ENCODE measurements at places on chromosomes 16 and 17.

GRCh38 chr16:88705076-88705684 is 1.0 kb downstream of the RNF166 start:
- no peak for DNase-seq

DNA sequence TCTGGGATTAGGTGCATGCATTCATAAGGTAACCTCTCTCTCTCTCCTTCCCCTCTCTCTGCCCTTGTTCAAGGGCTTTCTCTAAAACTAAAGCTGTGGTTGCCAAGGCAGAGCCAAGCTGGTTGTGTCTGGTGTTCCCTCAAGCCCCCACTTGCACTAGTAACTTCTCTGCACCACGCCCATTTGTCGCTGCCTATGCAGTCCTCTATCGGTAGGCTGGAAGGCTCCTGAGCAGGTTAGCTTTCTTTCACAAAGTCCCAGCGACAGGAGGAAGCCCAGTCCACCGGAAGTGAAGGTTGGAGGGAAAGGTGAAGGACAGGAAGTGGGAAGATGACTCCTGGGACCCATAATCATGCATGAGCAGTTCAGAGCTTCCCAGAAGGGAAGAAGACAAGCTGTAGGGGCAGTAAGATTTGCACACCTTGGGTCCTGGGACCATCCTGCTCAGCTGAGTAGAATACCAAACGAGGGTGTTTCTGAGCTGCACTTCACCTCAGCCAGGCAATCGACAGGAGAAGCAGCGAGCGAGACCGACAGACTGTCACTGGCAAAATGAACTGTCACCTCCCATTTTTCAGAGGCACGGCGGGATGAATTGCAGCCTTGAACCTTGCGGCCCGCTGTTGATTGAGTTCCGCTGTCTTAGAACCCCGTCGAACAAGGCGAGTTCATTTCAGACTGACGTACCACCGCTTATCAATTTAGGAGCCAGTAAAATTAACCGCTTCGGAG is 14.7 kb upstream of the SKAP1 start:
- no peak for DNase-seq

DNA sequence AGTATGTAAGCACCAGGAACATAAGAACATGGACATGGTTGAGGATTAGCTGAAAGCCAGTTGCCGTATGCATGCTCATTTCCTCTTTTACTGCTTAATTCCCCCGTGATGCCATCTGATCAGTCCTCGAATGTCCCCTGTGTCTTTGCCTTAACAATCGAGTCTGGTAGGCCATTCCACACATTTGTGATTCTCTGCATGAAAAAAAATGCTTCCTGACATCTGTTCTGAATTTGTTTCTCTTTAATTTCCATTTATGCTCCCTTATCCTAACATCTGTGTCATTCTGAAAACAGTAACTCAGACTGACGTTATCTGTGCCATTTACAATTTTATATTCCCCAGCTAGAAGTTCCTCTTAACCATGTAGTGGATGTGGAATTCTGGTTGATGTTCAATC is 158.2 kb upstream of the TOX3 start:
- DNase-seq = no peak

DNA sequence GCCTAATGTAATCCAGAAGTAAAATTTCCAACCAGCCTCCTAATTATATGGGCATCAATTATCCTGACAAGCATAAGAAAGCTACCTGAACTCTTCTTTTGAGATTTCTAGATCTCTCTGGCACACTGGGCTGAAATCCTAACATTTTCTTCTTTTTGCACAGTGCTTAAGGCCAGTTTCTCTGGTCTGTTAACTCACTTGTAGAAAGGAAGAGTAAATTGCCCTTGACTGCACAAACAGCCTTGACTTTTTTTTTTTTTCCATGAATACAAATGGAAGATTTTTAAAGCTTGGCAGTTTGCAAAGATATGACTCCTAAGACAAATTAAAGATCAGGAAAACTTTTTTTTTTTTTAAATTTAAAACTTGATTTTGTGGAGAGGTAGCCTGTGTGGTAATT is 291.2 kb upstream of the MON1B start:
- no peak for DNase-seq

DNA sequence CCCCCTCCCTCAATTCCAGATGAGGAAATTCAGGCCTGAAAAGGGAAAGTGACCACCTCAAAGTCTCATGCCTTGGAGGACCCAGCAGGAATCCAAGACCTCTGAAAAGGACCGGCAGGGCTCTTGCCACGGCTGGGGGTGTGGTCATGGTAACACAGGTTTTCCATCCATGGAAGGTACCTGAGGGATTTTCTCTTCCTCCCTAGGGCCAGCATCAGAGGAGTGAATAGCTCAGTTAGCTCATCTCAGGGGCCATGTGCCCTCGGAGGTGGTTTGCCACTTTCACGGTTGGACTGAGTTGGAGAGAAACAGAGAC is 1.3 kb downstream of the CIITA start:
- no peak for DNase-seq

DNA sequence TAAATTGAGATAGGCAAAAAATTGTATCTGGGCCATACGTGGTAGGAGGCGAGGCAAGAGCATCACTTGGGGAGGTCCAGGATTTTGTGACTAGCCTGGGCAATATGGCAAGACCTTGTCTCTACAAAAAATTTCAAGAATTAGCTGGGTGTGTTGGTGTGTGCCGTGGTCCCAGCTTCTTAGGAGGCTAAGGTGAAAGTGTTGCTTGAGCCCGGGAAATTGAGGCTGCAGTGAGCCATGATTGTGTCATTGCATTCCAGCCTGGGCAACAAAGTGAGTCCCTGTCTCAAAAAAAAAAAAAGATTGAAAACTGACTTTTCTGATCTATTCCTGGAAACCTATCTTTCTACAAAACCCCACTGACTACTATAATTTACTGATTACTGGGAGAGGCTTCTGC is 26.7 kb downstream of the CDK12 start:
- no peak for DNase-seq

DNA sequence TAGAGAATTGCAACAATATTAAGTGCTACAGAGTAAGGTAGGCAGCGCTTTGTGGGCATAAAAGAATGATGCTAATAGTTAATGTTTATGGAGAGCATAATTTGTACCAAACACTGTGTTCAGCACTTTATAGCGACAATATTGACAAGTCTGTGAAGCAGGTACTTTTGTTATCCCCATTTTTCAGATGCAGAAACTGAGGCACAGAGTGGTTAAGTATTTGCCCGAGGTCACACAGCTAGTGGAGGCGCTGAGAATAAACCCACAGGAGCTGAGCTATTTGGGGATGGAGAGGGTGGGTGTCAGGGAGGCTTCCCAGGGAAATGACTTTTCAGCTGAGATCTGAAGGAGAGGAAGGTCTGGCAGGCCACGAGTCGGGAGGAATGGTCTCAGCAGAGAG is 39.4 kb downstream of the TMEM186 start:
- no peak for DNase-seq

GRCh38 chr17:65593092-65593854 is 31.8 kb upstream of the AXIN2 start:
- no peak for DNase-seq

DNA sequence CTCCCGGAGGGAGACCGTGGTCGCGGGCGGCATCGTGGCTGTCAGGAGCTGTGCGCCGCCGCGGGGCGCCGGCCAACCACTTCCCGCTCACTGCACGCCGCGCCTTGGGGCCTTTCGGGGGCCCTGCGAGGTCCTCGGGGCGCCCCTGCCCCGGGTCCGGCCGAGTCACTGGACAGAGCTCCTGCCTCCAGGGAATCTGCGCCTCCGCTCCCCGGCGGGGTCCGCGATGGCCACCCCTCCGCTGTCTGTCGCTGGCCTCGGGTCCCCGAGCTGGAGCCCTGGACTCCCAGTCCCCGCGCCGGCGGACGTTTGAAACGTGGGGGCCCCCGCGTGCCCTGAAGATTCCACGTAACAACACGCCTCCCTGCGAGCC is at the start of gene QRICH2:
QRICH2 (minus strand) TSS at position 311 of the 373 bp plus-strand sequence; CDS start at position 33, 278 bp downstream.
- DNase-seq = no peak

DNA sequence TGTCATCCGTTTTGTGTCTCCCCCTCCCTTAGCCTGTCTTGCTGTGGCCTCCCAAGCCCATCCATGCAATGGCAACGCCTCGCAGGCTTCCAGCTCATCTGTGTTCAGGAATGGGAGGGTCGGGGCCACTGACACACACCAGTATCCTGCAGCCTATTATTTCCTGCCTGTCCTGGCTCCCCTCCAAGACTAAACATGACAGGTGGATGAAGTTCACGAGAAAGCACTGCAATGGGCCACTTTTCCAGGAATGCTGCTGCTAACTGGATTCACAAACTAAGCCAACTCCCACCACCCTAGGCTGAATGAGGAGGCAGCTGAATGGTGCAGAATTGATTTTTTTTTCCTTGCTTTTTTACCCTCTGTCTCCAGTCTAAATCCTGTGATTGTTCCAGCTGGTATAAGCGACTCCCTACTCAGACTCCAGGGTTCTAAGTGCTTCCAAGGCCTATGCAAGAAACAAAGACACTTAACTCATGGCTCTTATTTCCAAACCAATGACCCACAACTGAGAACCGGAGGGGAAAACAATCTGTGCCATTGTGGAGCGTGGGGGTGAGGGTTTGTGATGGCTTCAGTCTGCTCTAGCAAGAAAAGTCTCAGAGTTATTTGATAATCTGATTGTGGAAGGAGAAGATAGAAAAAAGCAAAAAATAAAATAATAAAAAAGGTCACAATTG is 23.3 kb downstream of the TMEM100 start:
- no peak for DNase-seq

DNA sequence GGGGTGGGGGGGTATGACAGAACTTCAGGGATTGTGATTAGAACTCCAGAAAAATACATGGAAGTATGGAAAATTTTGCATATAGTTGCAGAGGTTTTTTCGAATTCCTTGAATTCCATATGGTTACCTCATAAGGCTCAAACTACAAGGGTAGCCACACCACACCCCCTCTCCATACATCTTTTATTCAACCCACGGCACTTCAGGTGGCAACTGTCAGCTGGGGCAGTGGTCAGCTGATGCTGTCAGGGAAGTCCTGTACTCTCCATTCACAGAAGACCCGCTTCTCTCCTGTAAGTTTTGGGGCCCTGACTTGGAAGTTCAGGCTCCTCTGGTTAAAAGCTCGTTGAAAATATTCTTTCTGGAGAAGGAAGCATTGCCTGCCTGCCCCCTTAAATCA is 57.5 kb upstream of the CLEC19A start:
- no peak for DNase-seq

DNA sequence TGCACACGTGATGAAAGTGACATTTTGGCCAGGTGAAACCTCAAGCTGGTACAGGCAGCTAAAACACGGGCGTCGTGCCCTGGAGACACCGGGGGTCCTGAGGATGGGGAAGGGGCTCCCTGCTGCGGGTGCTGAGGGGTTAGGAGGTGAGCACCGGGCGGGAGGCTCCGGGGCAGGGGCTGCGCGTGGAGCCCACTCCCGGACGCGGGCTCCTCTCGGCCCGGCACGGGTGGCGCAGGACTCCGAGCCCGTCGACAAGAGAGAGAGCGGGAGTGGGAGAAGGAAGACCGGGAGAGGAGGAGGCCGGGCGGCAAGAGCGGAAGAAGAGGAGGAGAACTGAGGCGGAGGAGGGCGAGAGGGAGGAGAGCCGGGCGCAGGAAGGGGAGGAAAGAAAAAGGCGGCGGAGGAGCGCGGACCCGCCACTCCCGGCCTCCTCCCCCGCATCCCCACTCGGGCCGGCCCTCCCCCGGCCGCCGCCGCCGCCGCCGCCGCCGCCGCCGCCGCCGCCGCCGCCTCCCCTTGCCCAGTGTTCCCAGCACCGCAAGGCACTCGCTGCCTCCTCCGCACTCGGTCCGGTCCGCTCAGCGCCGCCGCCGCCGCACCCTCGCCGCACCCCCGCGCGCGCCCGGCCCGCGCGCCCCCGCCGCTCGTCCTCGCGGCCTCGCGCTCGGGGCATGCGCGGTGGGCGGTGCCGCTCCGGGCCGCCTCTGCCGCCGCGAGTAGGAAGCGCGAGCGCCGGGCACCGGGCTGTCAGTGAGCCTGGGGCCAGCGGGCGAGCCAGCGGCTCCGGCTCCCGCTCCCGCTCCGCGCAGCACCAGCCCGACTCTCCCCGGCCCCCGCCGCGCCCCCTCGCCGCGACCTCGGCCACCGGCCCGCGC is at the start of gene PRKCA:
PRKCA (plus strand) TSS at position 750 of the 878 bp plus-strand sequence.
- peak; percentile 51 for DNase-seq

DNA sequence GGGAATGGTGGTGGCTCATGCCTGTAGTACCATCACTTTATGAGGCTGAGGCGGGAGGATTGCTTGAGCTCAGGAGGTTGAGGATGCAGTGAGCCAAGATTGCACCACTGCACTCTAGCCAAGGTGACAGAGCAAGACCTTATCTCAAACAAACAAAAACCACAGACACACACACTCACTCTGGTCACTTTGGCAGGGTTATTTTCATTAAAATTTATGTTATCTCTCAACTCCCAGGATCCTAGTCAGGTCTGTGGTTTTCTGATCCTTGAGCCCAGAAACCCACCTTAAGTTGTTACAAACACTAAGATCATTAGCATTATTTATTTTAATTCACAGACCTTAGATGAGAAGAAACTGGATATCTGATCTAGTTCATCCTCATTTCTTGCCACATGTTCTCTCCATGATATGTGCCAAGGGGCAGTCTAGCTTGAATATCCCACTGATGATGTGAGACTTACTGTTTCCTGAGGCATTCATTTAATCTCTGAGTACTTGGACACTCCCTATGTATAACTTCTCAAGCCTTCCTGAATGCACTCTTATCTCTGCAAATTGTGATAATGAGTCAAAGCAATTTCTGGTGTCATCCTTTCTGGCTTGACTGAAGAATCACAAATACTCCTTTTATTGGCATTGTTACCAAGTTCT is 9.6 kb downstream of the ABHD15 start:
- DNase-seq = no peak

GRCh38 chr16:14111713-14112538 is 40.8 kb downstream of the MRTFB start:
- peak; percentile 14 for DNase-seq
